ENCODE measurements at places on chromosomes 7 and 10. TPM values are rescaled to one million over a fixed set of nuclear protein-coding genes. Genes with fewer than 3 reads are reported as not detected.

The MYOF gene
- total RNA-seq, result 4.7 TPM

The TMEM229A gene
- total RNA-seq, result 0.74 TPM

The DENND2A gene
- 20.7 TPM for total RNA-seq

The GPR141 gene
- total RNA-seq, result 0.98 TPM

The GARIN1A gene
- total RNA-seq, result 0.74 TPM

The CALHM1 gene
- not detected for total RNA-seq

The SH2D4B gene
- 1.2 TPM for total RNA-seq

The JAKMIP3 gene
- total RNA-seq, result 4.7 TPM

The PON1 gene
- total RNA-seq, result not detected

The ASAH2 gene
- total RNA-seq, result 2.2 TPM

The SYT15B gene
- under 0.01 TPM for total RNA-seq
